ENCODE measurements at places on chromosomes 7 and 10. TPM values are rescaled to one million over a fixed set of nuclear protein-coding genes. Genes with fewer than 3 reads are reported as not detected.

Gene PTPRZ1
- total RNA-seq: 1.0 TPM

Gene SLC26A4
- total RNA-seq: 0.33 TPM

Gene DRGX
- total RNA-seq: not detected

Gene PSMA2
- total RNA-seq: 37.4 TPM

Gene LEP
- not detected for total RNA-seq
